Endodermal cell (in vitro differentiated cells): ENCODE measurements at places on chromosomes 5 and 9. TPM values are rescaled to one million over a fixed set of nuclear protein-coding genes. Genes with fewer than 3 reads are reported as not detected.

Gene HTR4
- total RNA-seq, result not detected in 2 replicates

Gene DAPK1
- 77.5 to 117 TPM (median 117 TPM) in 3 replicates for total RNA-seq

Gene NKD2
- total RNA-seq, result 9.3 and 11.2 TPM in 2 replicates

Gene NEURL1B
- total RNA-seq, result 4.9 TPM in 2 replicates

Gene KCNV2
- total RNA-seq, result 1.2 to 6.6 TPM (median 1.9 TPM) in 3 replicates

Gene GRXCR2
- total RNA-seq, result not detected in 3 replicates

Gene CYSRT1
- total RNA-seq, result 1.4 and 1.8 TPM in 2 replicates

Gene DIPK1B
- 35.1 and 35.7 TPM in 2 replicates for total RNA-seq

Gene UNC5A
- 0.61 to 1.8 TPM (median 0.89 TPM) in 3 replicates for total RNA-seq

Gene GLDC
- 38.8 and 41.6 TPM in 2 replicates for total RNA-seq

Gene SLC25A2
- 0.50 and 0.68 TPM in 2 replicates for total RNA-seq

Gene P4HA2
- total RNA-seq, result 11.9 and 15.1 TPM in 2 replicates

Gene DND1
- total RNA-seq, result 0.28 to 1.1 TPM (median 0.29 TPM) in 3 replicates

Gene MRPS2
- total RNA-seq, result 50.2 and 53.8 TPM in 2 replicates

Gene COL23A1
- 50.2 to 61.6 TPM (median 52.1 TPM) in 3 replicates for total RNA-seq

Gene TTC33
- total RNA-seq, result 15.1 to 19.3 TPM (median 18.8 TPM) in 3 replicates

Gene CCL28
- not detected in 3 replicates for total RNA-seq

Gene SLCO6A1
- 0.71 to 1.3 TPM (median 0.96 TPM) in 3 replicates for total RNA-seq

Gene DOK3
- total RNA-seq, result 2.1 to 5.5 TPM (median 2.1 TPM) in 3 replicates

Gene KCNIP1
- total RNA-seq, result not detected in 3 replicates

Gene GABRA1
- 0.33 TPM in 1 of 2 replicates, not detected in the other for total RNA-seq

Gene PGM5
- 0.33 TPM in 1 of 2 replicates, not detected in the other for total RNA-seq

Gene C9orf153
- total RNA-seq, result 0.37 and 0.38 TPM in 2 replicates

Gene RPL7A
- 2,602 and 2,634 TPM in 2 replicates for total RNA-seq
